ENCODE measurements at places on chromosomes 7 and 10. TPM values are rescaled to one million over a fixed set of nuclear protein-coding genes. Genes with fewer than 3 reads are reported as not detected.

The SPDYE11 gene
- total RNA-seq, result not detected

The EBLN1 gene
- not detected for total RNA-seq

The CYP3A7 gene
- total RNA-seq, result not detected

The ATXN7L1 gene
- 5.8 TPM for total RNA-seq

The CYP3A4 gene
- total RNA-seq, result 0.05 TPM

The LIPA gene
- 46.3 TPM for total RNA-seq

The LIPM gene
- not detected for total RNA-seq

The SYT15B gene
- 2.3 TPM for total RNA-seq

The CRHR2 gene
- 0.05 TPM for total RNA-seq

The CHAT gene
- not detected for total RNA-seq

The MBL2 gene
- not detected for total RNA-seq

The EGFR gene
- 94.9 TPM for total RNA-seq

The SYT15 gene
- total RNA-seq, result 3.1 TPM

The ZNF503 gene
- 8.8 TPM for total RNA-seq

The OR6B1 gene
- not detected for total RNA-seq

The KCNK18 gene
- total RNA-seq, result not detected

The TYSND1 gene
- 15.4 TPM for total RNA-seq

The TMEM236 gene
- 0.05 TPM for total RNA-seq

The ANKMY2 gene
- 11.7 TPM for total RNA-seq

The BMPER gene
- total RNA-seq, result 4.6 TPM

The A1CF gene
- not detected for total RNA-seq

The APBB1IP gene
- 5.0 TPM for total RNA-seq

The WIPF3 gene
- total RNA-seq, result 0.62 TPM

The OPN4 gene
- total RNA-seq, result not detected

The HSPA12A gene
- total RNA-seq, result 7.0 TPM

The PON1 gene
- 0.79 TPM for total RNA-seq

The CLRN3 gene
- 0.07 TPM for total RNA-seq

The HIPK2 gene
- total RNA-seq, result 55.9 TPM

The WNT8B gene
- total RNA-seq, result not detected

The GALNT11 gene
- total RNA-seq, result 25.3 TPM

The CFAP46 gene
- total RNA-seq, result 1.8 TPM

The HMX2 gene
- not detected for total RNA-seq

The DNAH11 gene
- total RNA-seq, result 0.33 TPM

The LRRC18 gene
- not detected for total RNA-seq

The CPA4 gene
- 6.3 TPM for total RNA-seq

The TUBB8 gene
- 0.15 TPM for total RNA-seq

The NSUN5 gene
- total RNA-seq, result 62.0 TPM

The CALML3 gene
- not detected for total RNA-seq

The VWA2 gene
- total RNA-seq, result 0.06 TPM

The CNNM1 gene
- total RNA-seq, result 34.0 TPM

The PCGF5 gene
- total RNA-seq, result 51.2 TPM

The CAV1 gene
- 718 TPM for total RNA-seq

The STAG3 gene
- 0.27 TPM for total RNA-seq

The SLC26A3 gene
- not detected for total RNA-seq

The FAM241B gene
- total RNA-seq, result 13.3 TPM

The SEMA3C gene
- total RNA-seq, result 53.5 TPM

The CPA2 gene
- 0.15 TPM for total RNA-seq

The RAB11FIP2 gene
- total RNA-seq, result 12.3 TPM

The NKX1-2 gene
- total RNA-seq, result not detected

Measured in A549 treated with dexamethasone at 1 μM for 4 hours (cell line).